ENCODE measurements at places on chromosomes 1 and 21. TPM values are rescaled to one million over a fixed set of nuclear protein-coding genes. Genes with fewer than 3 reads are reported as not detected.

Gene HPDL
- 6.1 TPM for total RNA-seq

Gene EXO1
- total RNA-seq, result 69.1 TPM

Gene OR2T29
- total RNA-seq, result not detected

Gene SPOCD1
- total RNA-seq, result 1.8 TPM

Gene LIPI
- total RNA-seq, result not detected

Gene HAPLN2
- total RNA-seq, result not detected

Gene MPL
- total RNA-seq, result not detected

Gene MANEAL
- total RNA-seq, result 3.1 TPM

GRCh38 chr1:230429067-230429735 lies 3.1 kb upstream of the PGBD5 start:
- DNase-seq, result no peak

DNA sequence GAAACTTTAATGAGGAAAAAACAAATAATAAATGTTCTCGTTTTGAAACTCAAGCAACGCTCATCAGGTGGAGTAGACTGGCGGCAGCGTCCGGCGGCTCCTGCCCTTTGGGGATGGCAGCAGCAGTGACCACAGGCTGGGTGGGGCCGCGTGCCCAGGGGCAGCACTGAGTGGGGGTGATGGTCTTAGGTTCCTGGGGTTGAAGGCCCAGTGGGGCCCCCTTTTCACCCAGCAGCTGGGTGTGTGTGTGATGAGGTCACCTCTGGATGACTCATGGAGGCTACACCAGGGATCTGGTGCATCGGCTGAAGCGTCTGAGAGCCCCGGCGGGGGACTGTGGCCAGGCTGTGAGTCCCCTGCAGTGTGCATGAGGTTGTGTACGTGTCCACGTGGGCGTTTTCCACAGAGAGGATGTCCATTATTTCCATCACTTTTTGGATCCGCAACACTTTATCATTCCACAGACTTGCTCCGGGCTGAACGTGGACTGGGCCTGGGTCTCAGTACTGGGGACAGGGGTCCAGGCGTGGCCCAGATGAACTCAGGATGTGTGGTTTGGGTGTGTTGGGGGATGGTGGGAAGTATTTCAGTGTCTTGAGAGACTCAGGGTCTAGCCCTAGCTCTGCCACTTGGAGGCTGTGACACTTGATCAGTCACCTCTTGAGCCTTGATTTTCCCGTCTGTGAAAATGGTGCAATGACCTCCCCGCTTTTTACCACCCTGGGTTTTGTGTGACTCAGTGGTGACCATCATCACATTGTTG lies 25.6 kb downstream of the LDLRAP1 start:
- no peak for DNase-seq

- no peak for DNase-seq
Measured at GRCh38 chr1:230641346-230641745, 935 bp upstream of the COG2 start.

DNA sequence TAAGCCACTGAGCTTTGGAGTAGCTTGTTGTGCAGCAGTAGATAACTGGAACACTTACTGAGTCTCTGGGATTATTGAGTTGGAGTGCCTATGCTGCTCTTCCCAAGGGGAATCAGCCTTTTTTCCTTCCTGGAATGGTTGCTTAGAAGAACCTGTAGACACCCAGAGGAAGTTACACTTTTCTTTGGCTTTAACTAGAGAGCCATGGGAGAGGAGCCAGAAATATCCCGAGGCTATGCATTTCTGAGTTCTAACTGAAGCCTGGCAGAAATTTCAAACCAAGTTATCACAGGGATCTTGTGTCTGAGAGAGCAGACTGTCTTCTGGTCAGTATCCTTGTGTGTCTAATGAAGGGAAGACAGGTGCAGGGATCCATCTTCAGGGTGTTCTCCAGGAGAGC lies 28.3 kb downstream of the LAMC1 start:
- no peak for DNase-seq

DNA sequence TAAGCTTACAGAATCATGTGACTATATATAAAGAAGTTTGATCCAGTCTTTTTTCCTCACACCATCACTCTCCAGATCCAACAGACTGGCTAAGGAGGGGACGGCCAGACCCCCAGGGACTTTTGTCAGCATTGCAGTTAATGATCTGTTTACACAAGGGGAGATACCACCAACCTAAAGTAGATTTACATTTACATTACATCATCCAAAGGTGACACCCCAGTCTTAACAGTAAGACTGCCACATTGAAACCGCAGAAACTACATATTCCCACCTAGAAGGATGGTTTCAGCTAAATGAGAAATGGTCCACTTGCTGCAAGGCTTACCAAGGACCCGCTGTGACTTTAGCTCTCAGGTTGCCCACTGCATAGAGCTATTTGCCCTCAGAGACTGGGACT lies 3.4 kb downstream of the RCAN1 start:
- no peak for DNase-seq

- no peak for DNase-seq
Measured at GRCh38 chr1:58650141-58650540, 49.7 kb downstream of the MYSM1 start.

GRCh38 chr1:16243215-16243610 lies 6.2 kb upstream of the CPLANE2 start:
- no peak for DNase-seq

DNA sequence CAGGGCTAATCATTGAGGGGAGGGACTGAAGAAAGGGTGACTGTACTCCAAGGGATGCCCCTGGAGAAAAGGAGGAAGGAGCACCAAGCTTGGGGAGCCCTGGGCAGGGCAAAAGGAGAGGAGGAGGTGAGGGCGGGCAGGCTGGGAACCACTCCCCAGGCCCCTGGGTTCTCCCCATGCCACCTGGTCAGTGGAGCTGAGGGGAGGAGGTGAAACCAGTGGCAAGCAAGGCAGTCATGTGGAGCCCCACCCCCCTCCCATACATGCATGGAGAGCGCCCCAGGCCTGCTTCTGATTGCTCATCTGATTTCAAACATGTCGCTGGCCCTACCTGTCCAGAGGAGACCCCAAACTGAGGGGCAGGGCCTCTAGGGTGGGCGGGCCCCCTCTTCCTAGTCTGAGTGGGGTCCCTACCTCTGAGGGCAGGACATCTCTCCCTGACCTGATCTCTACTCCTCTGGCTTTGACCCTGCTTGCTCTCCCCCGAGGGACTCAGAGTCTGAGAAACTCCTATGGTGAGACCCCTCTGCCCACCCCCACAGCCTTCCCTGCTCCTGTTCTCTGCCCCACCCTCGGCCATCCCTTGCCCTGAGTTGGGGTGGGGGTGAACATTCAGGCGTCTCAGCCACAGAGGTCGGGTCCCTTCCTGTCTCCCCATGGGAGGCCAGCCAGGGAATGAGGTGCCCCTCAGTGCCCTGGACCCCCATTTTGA lies 18.6 kb downstream of the INSRR start:
- no peak for DNase-seq

- no peak for DNase-seq
Measured at GRCh38 chr1:32769524-32770220, 47.5 kb downstream of the YARS1 start.

DNA sequence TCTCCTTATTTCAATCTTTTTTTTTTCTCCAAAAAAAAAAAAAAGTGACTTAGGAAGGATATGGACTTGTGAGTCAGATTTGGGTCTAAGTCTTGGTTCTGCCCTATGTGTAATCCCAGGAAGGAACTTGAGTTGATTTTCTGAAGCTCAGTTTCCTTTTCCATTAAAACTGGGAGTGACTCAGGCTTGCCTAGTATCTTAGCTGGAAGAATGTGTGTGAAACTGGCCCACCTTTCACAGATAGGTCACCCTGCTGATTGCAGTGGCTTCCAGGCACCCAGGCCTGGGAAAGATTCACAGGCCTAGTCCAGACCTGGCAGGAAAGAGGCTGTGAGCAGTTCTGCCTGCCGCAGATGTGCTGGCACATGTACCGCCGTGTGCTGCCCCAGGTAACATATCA lies 218.3 kb upstream of the HOOK1 start:
- no peak for DNase-seq

- DNase-seq, result no peak
Measured at GRCh38 chr1:216820345-216820744, 97.1 kb upstream of the ESRRG start.
